Activated CD8-positive, alpha-beta memory T cell treated with anti-CD3 and anti-CD28 coated beads, Interleukin-2, amount 10 ng/mL, durations not matched to agents 7 days and 5 days (primary cell): ENCODE measurements at places on chromosomes 6 and 20.

GRCh38 chr20:59455402-59456341, 148.7 kb upstream of the PHACTR3 start:
- no peak overlapping the region for H3K4me3 ChIP-seq
- peaks cover 7% of the 10 kb centered on the region for H3K27me3 ChIP-seq
- DNase-seq = no peak
- no peak overlapping the region for H3K27ac ChIP-seq
- no peaks in the 10 kb centered on the region for H3K36me3 ChIP-seq

DNA sequence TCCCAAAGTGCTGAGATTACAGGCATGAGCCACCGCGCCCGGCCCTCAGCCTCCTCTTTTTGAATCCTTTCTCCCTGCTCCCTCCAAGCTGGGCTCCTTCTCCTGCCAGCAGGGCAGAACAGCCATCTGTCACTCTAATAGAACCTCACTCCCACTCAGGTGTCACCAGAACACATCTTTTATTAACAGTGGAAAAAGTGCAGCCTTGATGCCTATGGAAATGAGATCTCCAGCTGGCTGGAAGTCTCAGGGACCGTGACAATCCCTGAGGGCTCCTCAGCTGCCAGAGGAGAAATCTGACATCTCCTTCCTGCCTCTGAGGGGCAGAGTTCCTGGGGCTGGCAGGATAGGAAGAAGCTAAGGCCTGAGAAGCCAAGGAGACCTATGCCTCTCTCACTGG, 28.0 kb downstream of the TMC2 start:
- no peak for DNase-seq
- H3K27me3 ChIP-seq = peaks cover 55% of the 10 kb centered on the region
- H3K4me1 ChIP-seq = no peaks in the 10 kb centered on the region
- H3K4me3 ChIP-seq = no peak overlapping the region
- H3K27ac ChIP-seq = no peak overlapping the region

GRCh38 chr6:227074-227782, 65.1 kb upstream of the DUSP22 start:
- no peak overlapping the region for H3K4me3 ChIP-seq
- peak overlapping the region; percentile 61 for H3K27ac ChIP-seq
- peaks cover 80% of the 10 kb centered on the region for H3K4me1 ChIP-seq
- DNase-seq = no peak
- no peaks in the 10 kb centered on the region for H3K27me3 ChIP-seq
- H3K36me3 ChIP-seq = peaks cover 13% of the 10 kb centered on the region

DNA sequence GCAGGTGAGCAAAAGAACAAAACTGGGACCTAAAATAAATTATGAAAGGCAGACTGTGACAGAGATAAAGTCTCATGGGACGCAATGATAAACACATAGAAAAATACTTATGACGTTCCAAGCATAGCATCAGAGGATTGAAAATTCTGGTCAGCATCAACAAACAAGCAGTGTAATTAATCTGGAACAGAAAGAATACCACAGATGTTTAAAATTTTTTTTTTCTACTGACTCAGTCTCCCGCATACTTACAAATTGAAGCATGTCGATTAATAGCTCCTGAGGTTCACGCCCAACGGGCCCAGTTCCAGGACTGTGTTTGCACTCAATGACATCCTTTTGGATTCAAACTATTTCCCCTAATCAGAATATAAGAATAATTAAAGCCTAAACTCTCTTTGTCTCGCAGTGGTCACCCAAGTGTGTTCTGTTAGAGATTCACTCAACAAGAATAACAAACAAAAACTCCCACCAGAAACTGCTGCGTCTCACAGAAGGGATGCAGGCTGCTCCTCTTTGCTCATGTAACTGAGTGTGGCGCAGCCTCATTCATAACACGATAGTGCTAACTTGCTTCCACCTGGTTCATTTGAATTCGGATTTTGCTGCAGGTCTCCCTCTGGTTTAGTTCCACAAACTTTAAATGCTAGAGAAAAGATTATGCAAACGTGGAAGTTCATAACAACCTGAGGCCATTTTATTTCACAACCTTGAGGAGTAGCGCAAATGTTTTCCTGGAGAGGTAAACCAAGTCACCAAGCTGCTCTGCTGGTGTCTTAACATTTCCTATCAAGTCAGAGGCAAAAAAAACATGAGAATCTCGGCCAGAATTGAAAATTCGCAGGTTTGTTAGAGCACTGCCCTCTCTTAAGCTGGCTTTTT, 69.0 kb upstream of the CITED2 start:
- H3K4me3 ChIP-seq = peak overlapping the region; percentile 40
- DNase-seq = no peak
- H3K27me3 ChIP-seq = no peaks in the 10 kb centered on the region
- H3K27ac ChIP-seq = no peak overlapping the region

- peaks cover 4% of the 10 kb centered on the region for H3K4me1 ChIP-seq
- H3K27me3 ChIP-seq = no peaks in the 10 kb centered on the region
- no peak overlapping the region for H3K27ac ChIP-seq
- H3K4me3 ChIP-seq = no peak overlapping the region
Measured at GRCh38 chr20:2483504-2483903, 12.9 kb upstream of the SNRPB start.

- no peak overlapping the region for H3K27ac ChIP-seq
- no peaks in the 10 kb centered on the region for H3K27me3 ChIP-seq
- no peak overlapping the region for H3K4me3 ChIP-seq
- no peak for DNase-seq
Measured at GRCh38 chr6:159646733-159647132, 46.3 kb downstream of the SOD2 start.

DNA sequence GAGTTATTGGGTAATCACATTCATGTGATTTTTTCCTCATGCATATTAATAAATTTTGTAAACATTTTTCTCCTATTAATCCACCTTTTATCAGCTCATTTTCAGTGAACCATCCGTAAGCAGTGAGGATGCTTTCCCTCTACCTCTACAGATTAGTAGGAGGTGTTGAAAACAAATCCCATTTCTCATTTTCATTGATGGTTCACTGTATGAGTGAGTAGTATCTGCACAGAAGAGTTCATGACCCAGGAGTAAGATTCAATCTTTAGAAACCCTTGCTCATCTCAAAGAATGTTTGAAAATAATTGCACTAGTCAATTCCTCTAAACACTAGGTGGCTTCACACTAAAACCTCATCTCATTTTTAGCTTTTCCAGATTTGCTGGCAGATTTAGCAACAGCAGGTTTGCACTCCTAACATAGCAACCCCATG, 440.0 kb downstream of the HAO1 start:
- DNase-seq = no peak
- no peaks in the 10 kb centered on the region for H3K4me1 ChIP-seq
- no peak overlapping the region for H3K27ac ChIP-seq
- H3K36me3 ChIP-seq = no peaks in the 10 kb centered on the region

DNA sequence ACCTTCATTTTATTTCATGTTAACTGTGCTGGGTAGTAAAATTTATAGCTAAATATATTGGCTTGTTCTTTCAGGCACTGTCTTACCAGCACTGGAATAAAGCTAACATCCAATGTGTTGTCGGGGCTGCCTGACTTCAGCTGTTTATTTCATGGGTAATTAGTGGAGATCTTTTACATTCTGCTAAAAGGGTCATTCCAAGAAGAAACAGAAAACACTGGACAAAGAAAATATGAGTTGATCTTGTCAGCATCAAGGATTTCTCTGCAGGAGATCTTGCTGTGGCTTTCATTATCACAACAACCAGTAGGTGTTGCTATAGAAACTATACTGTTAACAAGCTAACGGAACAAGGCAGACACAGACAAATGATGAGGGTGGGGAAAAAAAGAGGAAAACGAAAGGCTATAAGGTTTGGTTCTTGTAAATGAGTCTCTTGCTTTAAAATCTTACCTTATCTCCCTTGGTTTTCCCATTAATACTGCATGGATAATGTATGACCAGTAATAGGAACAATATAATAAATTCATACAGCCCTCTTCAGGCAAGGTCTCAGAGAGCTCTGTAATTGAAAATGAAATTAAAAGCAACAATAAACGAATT, 206.8 kb downstream of the SIM1 start:
- no peak for DNase-seq
- peak overlapping the region; percentile 83 for H3K27ac ChIP-seq
- H3K4me3 ChIP-seq = peak overlapping the region; percentile 74
- peaks cover 3% of the 10 kb centered on the region for H3K27me3 ChIP-seq
- peaks cover 29% of the 10 kb centered on the region for H3K4me1 ChIP-seq
- peaks cover 3% of the 10 kb centered on the region for H3K36me3 ChIP-seq

GRCh38 chr6:44381739-44382138, 5.8 kb upstream of the CDC5L start:
- H3K4me1 ChIP-seq = peaks cover 3% of the 10 kb centered on the region
- no peak for DNase-seq
- H3K4me3 ChIP-seq = no peak overlapping the region
- peaks cover 21% of the 10 kb centered on the region for H3K27me3 ChIP-seq
- no peak overlapping the region for H3K27ac ChIP-seq
- no peaks in the 10 kb centered on the region for H3K36me3 ChIP-seq

DNA sequence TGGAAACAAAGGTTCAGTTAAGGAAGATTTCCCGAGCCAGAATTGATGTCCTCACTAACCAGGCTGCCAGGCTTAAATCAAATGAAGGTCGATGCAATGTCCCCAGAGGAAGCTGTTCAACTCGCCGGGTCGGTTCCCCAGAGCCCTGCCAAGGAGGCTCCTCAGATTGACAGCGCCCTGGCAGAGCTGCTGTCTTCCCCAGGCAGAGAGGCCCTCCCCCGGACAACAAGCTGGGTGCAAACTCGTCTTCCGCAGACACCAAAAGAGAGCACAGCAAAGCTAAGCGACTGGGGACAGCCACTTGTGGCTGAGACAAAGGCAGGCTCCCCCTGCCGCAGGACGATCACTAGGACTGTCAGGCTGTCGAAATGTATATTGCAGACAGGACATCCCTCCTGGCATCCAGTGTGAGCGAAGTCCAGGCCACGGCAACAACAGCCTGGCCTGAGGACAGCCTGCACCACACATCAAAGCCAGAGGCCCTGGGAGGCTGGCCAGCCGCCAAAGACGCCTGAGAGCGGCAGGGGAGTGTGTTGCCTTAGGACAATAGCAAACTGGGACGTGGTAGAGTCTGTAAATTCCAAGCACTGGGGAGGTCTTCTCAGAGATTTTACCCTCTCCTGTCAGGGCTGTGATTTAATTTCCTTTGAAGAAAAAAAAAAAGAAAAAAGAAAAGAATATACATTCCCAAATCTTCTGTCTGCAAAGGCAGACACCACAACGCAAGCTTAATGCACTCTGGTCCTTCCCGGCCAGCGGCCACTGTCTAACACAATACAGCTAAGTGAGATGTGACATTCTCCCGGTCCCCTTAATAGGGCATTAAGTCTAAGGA, 99.1 kb downstream of the HIVEP2 start:
- H3K4me3 ChIP-seq = peak overlapping the region; percentile 74
- peaks cover 88% of the 10 kb centered on the region for H3K4me1 ChIP-seq
- H3K36me3 ChIP-seq = peaks cover 2% of the 10 kb centered on the region
- no peaks in the 10 kb centered on the region for H3K27me3 ChIP-seq

DNA sequence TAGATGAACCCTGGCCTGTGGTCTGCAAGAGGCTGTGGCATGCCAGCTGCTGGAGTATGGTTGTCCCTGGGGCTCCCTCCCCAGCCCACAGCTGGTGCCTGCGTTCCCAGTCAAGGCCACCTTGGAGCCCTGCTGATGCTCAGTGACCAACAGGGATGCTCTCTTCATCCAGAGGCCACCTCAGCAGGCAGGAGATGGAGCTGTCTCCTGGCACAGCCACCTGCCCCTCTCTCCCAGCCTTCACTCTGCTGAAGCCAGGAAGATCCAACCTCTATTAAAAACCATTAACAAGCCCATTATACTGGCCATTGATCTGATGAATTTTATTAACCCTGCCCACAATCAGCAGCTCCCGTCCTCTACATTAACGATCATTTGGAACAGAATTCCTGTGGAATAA, 40.4 kb downstream of the ADTRP start:
- H3K27me3 ChIP-seq = peaks cover 36% of the 10 kb centered on the region
- H3K27ac ChIP-seq = no peak overlapping the region
- H3K4me3 ChIP-seq = no peak overlapping the region
- no peak for DNase-seq

- H3K27ac ChIP-seq = no peak overlapping the region
- no peak for DNase-seq
- H3K36me3 ChIP-seq = no peaks in the 10 kb centered on the region
- H3K27me3 ChIP-seq = peaks cover 56% of the 10 kb centered on the region
Measured at GRCh38 chr20:9508240-9508661, 6.1 kb upstream of the LAMP5 start.

DNA sequence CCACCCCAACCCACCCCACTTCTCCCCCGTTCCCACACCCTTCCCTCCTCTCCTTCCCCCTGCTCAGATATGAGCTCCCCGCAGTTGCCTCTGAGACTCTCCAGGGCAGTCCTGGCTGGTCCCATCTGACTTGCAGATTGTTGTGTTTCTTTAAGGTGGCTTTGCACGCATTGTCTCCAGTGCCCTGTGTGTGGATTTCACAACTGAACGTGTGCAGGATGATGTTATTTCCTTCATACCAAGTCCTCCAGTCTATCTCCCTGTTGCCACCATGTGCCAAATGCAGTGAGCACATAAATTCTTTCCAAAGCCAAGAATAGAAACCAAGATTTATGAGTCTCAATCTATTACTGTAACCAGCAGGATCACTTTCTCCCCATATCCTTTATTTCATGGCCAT, 79.1 kb downstream of the TMEM242 start:
- H3K27ac ChIP-seq = no peak overlapping the region
- H3K4me1 ChIP-seq = peaks cover 7% of the 10 kb centered on the region
- H3K36me3 ChIP-seq = peaks cover 2% of the 10 kb centered on the region
